Stromal cell of bone marrow (primary cell): ENCODE measurements at places on chromosomes 5 and 9.

DNA sequence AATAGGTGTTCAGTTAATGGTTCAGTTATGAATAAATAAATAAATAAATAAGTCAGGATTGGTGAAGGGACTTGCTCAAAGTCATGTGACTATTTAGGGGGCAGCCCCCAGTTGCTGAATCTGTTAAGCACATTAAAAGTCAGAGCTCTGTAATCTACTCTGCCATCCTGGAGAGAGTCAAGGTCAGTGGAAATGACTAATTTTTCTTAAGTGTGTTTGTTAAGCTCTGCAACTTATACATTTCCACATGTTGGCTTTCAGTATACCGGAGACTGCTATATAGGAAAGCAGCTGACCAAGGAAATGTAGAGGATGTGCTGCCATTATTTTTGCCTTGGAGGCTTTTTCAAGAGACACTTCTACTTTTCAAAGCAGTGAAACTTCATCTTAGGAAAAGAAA is 57.9 kb downstream of the KIAA1958 start:
- DNase-seq = no peak

DNA sequence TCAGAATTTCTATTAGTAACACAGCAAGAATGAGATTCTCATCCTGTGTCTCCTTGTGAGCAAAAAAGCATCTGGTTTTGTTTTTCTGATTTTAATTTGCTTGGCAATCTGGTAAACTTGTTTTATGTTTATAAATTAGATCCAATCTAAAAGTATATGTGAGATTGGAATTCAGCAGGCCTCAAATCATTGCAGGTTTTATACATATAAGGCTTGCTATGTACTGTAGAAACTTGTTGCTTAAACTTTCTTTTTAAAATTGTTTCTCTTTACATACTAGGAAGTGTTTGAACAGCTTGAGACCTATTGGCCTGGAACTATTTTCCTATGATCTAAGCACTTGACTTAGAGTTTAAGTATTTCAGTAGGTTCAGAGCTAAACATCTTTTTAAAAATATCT is 1037.8 kb downstream of the NR2F1-AS1 start:
- no peak for DNase-seq

DNA sequence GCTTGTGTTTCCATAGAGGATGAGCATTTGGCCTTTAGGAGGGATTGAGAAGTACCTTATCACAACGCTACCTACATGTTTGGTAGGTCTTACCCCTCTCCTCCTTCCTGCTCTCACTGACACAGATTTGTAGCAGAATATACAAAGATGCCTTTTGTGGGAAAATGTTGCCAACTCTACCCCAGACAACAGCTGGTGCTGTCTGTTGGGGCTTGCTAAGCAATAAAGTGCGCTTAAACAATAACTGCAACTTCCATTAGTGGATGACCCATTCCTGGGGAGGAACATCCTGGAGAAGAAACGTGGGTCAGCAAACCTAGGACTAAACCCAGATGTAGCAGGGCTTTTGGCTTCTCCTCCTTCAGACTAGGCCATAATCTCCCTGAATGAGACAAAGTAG is 174.3 kb downstream of the EFNA5 start:
- no peak for DNase-seq

DNA sequence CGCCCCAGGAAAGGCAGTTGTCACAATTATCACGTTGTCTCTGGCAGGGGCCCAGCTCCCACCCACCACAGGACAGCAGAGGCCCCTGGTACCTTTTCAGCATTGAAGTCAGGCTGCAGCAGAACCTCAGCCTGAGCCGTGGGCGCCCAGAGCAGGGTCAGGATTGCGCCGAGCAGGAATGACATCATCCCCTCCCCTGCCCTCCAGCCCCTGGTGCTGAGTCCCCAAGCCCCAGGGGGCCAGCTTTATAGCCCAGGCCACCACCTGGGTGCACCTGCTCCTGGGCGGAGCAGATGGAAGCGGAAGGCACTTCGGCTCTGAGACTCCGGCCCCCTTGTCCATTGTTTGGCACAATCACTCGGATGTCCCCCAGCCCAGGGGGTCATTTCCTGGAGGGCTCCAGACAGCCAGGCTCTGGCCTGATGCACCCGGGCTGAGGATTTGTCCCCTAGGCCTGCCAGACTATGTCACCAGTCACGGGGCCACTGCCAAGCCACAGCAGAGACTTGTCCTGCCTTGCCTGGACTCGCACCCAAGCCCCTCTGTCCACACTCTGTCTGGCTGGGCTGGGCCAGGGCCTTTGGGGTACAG is at the start of gene LCN15:
TSS of gene LCN15 (minus strand) at position 218 of the 591 bp plus-strand sequence. CDS start at position 188, 30 bp downstream.
- DNase-seq = no peak

GRCh38 chr5:125149110-125149509 is 402.7 kb upstream of the ZNF608 start:
- no peak for DNase-seq
